Stimulated activated CD4-positive, alpha-beta T cell treated with anti-CD3 and anti-CD28 coated beads, Interleukin-12 subunit alpha, Interleukin-12 subunit beta, amount 100 ng/mL, for 48 hours (primary cell): ENCODE measurements at places on chromosomes 16 and 17.

DNA sequence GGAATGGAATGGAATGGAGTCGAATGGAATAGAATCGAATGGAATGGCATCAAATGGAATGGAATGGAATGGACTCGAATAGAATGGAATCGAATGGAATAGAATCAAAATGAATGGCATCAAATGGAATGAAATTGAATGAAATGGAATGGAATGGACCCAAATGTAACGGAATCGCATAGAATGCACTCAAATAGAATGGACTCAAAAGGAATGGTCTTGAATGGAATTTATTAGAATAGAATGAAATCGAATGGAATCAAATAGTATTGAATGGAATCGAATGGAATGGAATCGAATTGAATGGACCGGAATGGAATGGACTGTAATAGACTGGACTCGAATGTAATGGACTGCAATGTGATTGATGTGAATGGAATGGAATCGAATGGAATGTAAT, 501.4 kb upstream of the WSB1 start:
- DNase-seq, result no peak

DNA sequence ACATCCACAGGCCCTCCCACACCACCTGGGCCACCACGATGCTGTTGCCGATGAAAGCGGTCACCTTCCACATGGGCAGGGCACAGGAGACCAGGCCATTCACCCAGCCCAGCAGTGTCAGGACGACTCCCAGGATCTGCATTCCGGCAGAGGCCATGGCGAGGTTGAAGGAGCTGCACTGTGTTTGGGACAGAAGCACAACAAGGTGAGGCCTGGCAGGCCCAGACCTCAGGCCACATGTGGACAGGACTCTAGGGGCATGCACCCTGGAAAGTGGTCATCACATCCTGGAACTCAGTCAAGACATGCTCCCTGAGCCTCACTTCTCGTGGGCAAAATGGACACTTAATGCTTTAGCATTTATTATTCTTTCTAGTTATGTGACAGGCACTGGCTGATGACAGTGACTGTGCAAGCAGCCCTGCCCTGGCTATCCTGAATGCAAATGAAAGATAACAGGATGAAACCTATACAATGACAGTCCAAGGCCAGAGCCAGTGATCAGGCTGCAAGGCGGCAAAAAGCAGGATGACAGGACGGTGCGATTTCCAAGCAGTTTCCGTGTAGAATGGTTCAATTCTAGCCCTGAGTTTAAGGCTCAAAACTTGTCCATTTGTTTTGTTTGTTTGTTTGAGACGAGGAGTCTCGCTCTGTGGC, 2.0 kb downstream of the CLDN6 start:
- no peak for DNase-seq

GRCh38 chr17:31072186-31072585, 22.6 kb upstream of the NF1 start:
- no peak for DNase-seq

- no peak for DNase-seq
Observed at GRCh38 chr17:56866496-56866895, 32.5 kb downstream of the DGKE start.

GRCh38 chr16:84836234-84836647, 16.5 kb downstream of the CRISPLD2 start:
- DNase-seq, result no peak
